ENCODE measurements at places on chromosomes 5 and 9.

- no peak for DNase-seq
Measured at GRCh38 chr5:16809395-16810207, 126.5 kb downstream of the MYO10 start.

GRCh38 chr9:127222388-127223095 lies 42.0 kb upstream of the GARNL3 start:
- DNase-seq: no peak

DNA sequence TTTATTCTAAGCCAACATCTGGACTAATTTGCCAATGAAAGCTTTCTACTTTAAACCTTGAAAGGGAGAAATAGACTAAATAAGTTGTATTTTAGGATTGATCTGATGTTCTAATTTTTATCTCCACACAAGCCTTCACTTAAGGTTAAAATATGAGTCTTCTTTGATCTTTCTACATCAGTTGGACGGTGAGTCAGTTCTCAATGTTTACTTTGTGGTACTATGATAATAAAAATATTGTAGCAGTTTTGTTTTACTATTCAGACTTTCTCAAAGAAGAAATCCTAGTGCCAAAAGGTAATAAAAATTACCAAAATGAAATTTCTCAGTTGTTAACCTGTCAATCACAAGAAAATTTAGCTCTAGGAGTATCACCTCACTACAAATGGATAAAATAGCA lies 203.5 kb upstream of the RGMB start:
- no peak for DNase-seq

- no peak for DNase-seq
Measured at GRCh38 chr5:147167529-147167928, 67.3 kb upstream of the STK32A start.

- no peak for DNase-seq
Measured at GRCh38 chr9:35464141-35465025, 25.5 kb upstream of the RUSC2 start.

DNA sequence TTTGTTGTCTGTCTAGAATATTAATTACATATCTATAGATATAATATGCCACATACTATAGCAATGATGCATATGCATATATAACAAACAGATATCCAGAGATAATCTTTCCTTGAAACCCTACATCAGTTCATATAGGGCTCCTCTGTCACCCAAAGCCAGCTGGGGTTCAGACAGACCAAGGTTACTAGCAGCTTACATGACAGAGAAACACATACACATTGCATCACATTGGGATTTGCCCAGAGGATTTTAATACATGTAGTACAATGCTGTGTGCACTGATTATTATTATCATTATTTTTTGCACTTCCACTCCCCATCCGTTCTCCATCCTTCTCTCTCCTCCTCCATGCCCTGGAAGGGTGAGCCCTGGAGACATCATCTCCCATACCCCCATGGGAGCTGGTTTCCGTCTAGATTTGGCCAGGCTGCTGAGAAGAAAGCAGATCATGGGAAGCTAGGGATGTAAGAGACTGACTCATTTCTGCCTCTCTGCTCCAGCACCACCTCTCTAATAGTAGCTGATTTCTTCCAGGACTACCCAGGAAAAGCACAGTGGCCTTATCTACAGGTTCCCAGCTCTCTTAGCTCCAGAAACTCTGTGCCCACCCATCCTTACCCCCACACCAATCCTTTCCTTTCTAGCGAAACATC lies 23.3 kb downstream of the FST start:
- DNase-seq: no peak

DNA sequence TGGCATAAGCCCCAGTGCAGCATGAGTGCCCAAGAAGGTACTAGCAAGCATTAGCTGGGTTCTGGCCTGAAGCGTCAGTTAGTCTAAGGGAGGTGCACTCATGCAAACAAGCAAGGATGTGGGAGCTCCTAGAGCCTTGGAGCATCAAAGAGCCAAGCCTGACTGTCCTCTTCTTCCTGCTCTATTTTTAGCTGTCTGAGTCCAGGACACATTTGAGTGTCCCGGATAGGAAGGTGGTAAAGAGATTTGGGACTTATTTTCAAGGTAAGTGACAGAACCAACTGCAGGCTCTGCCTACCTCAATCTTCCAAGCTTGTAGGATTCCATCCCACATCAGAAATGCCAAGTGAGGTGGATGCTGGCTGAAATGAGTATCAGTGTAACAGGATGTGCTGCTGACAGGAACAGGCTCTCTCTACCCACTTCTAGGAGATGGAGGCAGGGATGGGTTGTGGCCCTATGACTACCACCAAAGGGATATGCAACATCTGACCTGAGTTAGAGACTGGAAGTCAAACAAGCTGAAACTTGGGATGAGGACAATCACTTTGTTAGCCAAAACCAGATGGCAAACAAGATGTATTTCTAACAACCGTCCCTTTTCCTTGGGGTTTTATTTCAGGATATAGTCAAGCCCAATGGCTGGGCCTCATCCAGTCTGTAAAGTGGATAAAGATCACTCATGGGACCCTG lies 15.1 kb downstream of the MACROH2A1 start:
- DNase-seq: no peak

GRCh38 chr9:16689351-16689938 lies 181.0 kb downstream of the BNC2 start:
- DNase-seq: no peak

GRCh38 chr9:125524583-125525355 lies 182.2 kb downstream of the MAPKAP1 start:
- DNase-seq: no peak

GRCh38 chr9:114037961-114038723 lies 40.0 kb downstream of the AMBP start:
- DNase-seq: no peak

DNA sequence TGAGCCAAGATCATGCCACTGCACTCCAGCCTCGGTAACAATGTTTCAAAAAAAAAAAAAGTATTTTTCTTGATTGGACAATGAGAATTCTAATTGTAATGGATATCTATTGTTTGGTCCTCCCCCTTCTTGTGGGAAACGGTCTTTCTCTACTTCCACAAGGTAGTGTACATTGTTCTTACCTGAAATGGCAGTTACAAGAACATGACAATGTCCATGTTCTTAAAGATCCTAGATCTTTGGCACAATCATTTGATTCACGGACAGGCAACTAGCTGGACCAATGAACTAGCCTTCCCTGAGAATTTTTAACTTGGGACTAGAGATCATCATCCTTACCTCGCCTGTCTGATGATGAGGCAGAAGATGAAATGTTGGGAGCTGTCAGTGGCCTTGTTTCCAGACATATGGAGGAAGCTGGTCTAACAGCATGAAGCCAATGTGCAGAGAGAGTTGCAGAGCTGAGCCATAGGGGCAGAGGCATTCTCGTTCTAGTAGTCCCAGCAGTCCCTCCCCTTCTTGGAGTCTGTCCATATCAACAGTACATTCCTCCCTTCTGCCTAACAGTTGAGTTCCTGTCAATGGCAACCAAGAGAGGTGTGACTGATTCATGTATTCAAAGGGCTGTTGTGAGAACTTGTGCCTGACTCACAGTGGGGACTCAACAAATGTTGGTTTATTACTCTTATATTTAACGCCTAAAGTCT lies 2.1 kb upstream of the MARCHF6 start:
- no peak for DNase-seq

- DNase-seq: no peak
Measured at GRCh38 chr5:154138701-154139100, 51.8 kb upstream of the GALNT10 start.

DNA sequence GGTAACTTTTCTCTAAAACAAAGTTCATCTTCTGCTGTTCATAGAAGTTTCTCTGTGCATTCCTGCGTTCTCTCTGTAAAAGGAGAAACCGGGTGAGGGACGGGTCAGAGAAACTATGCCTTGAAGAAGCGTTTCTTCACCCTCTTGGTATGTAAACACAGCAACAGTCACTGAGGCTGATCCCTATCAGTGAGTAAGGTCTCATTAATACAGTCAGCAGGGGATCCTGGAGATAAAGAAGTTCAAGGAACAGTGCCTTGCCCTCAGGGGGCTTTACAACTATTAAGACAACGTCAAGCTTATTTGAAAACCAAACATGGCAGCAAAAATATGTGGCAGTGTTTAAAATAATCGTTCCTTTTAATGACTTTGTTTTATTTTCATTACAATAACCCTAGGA lies 202.9 kb upstream of the IL12B start:
- DNase-seq: no peak

- DNase-seq: no peak
Measured at GRCh38 chr9:130283539-130284248, 18.1 kb downstream of the HMCN2 start.

All from GM13977 (cell line).